NCI-H2081 (cell line): ENCODE measurements at places on chromosomes 5 and 9.

- DNase-seq = no peak
Observed at GRCh38 chr9:107883496-107884124, 394.0 kb upstream of the KLF4 start.

DNA sequence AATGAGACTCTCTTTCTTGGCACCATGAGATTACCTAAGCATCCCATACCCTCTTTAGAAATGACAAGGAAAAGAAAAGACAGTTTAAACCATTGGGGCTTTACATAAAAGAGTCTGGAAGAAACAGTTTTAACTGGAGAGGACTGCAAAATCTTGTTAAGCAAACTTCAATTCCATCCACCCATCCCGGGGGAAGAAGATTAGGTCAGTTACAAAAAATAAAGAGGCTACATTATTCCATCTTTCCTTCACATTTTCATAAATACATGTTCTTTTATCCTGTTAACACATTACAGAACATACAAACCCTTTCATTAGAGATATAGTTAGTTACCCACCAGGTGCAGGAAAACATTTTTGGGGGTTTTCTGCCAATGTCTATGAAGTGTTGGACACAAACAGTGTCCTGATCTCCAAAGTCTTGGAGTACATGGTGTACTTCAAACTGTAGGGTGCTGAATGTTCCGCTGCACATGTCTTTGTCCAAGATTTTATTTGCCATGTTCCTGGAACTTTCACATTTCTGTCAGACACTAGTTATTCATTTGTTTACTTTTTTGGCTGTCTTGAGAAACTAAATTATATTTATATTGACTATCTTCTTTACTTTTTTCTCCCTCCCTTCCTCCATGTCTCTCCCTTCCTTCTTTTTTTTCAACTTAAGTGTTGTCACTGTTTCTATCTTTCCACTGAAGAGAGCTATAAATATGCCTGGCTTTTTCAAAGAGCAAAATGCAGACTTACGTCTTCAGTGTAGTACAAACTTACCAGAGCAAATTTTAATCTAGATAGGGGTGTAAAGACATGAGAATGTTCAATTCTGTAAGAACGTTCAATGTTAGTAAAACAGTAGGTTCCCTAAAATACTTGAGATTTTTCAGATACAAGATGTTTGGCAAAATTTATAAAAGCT lies 410.9 kb upstream of the PRR16 start:
- no peak for DNase-seq

GRCh38 chr9:87499424-87500017 lies 1.9 kb downstream of the DAPK1 start:
- DNase-seq = no peak

DNA sequence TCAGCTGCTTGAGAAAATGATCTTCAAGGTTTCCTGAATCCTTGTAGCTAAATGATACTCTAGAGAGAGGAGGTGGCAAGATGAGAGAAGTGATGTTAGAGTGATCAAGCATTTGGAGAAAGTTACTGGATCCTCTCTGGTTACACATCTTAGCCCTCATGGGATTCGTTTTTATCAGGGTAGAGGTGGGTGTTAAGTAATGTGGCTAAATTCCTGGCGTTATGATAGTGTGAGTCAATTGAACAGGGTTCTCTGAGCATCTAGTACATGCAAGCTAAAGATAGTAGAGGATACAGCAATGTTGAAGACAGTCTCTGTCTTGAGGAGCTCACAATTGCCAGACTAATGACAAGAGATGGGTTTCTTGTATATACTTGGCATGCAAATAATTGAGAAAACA lies 123.7 kb downstream of the PSD2 start:
- no peak for DNase-seq

GRCh38 chr5:77641397-77641943 lies 3.0 kb upstream of the OTP start:
- DNase-seq = no peak

DNA sequence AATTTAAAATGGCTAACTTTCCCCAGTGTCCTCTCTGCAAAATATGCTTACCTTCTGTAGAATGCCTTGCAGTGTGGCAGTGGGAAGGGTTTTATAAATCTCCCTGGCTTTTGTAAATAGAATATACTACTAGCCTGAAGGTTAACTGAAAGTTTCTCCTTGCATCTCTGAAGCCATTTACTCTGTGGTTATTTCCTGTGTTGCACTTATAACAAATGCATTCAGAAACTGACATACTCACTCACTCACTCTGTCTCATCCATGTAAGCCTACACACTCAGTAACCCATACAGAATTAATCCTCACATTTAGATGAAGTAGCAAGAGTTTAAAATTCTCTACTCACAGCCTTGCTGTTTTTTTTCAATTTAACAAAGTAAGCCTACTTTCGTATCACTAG lies 87.1 kb upstream of the SH3GL2 start:
- no peak for DNase-seq

DNA sequence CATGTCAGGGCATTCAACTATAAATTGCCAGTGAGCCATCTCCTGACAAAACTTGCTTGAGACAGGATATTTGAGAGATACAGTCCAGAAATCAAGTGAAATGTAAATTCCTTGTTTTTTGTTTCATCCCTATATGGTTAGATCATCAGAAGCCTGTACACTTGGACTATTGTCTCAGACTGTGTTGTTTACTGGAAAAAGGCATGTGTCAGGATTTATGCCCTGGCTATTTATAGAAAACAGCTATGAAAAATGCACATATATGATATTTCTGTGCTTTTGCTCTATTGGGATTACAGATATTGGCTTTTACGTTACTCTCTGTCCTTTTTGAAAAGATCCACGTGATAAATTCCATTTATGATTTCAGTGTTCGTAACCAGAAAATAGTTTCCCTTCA lies 44.2 kb downstream of the IL31RA start:
- DNase-seq = no peak

DNA sequence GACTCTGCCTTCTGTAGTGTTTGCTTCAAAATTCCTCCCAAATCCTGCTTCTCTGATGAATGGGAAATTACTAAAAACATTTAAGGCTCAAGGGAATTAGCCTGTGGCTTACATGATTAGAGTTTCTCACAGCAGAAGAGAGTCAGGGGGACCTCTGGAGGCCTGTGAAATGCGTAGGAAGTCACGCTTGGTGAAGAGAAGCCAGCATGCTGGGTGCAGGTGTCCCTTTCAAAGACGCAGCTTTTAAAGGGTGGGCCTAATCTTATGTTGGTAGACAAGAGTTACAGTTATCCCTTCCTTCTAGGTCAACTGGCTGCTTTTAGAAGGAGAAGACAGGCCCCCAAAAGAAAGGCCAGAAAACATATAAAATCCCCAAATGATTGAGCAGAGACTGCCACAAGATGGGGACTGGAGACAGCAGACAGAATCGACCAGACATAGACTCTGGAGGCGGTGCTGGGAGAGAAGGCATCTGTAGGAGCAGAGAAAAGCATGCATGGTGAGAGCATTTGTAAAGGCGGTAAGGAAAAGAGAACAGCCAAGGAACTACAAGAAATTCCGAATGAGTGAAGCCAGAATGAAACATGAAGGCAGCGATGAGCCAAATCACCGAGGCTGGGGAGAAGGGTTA lies 42.3 kb downstream of the B4GALT1 start:
- DNase-seq = no peak

DNA sequence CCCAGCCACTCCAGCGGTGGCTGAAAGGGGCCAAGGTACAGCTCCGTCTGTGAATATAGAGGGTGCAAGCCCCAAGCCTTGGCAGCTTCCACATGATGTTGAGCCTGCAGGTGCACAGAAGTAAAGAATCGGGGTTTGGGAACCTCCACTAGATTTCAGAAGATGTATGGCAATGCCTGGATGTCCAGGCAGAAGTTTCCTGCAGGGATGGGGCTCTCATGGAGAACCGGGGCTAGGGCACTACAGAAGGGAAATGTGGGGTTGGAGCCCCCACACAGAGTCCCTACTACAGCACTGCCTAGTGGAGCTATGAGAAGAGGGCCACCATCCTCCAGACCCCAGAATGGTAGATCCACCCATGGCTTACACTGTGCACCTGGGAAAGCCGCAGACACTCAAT lies 23.2 kb downstream of the CCDC125 start:
- DNase-seq = no peak

DNA sequence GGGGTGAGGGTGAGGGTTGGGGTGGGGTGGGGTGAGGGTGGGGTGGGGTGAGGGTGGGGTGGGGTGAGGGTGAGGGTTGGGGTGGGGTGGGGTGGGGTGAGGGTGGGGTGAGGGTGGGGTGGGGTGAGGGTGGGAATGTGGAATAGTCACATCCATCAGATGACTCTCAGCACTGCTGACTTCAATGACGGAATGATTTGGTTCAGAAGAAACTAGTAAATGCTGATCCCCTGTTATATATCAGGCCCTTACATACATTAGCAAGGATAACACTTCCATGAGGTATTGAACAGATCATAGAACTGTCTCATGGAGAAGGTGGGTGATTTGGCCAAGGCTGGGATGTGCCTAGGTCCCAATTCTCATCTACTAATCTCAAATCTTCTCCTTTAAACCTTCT lies 24.5 kb upstream of the C5orf47 start:
- DNase-seq = no peak

DNA sequence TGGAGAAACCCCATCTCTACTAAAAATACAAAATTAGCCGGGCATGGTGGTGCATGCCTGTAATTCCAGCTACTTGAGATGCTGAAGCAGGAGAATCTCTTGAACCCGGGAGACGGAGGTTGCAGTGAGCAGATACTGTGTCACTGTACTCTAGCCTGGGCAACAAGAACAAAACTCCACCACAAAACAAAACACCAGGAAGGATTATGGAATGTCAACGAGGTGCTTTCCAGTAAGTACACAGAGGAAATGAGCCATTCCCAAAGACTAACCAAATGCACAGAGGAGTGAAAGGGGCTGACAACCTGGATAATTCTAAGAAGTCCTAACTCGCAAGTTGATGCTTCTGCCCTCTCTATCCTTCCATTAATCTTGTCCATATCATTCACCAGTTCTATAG lies 126.1 kb upstream of the RETREG1 start:
- no peak for DNase-seq

GRCh38 chr5:21831145-21831787 lies 1021.9 kb downstream of the CDH12 start:
- DNase-seq = no peak
